HT1080 (cell line): ENCODE measurements at places on chromosomes 11 and 22. TPM values are rescaled to one million over a fixed set of nuclear protein-coding genes. Genes with fewer than 3 reads are reported as not detected.
A peak's percentile ranks its signal among the peaks of the same experiment; 100 is the strongest.

DNA sequence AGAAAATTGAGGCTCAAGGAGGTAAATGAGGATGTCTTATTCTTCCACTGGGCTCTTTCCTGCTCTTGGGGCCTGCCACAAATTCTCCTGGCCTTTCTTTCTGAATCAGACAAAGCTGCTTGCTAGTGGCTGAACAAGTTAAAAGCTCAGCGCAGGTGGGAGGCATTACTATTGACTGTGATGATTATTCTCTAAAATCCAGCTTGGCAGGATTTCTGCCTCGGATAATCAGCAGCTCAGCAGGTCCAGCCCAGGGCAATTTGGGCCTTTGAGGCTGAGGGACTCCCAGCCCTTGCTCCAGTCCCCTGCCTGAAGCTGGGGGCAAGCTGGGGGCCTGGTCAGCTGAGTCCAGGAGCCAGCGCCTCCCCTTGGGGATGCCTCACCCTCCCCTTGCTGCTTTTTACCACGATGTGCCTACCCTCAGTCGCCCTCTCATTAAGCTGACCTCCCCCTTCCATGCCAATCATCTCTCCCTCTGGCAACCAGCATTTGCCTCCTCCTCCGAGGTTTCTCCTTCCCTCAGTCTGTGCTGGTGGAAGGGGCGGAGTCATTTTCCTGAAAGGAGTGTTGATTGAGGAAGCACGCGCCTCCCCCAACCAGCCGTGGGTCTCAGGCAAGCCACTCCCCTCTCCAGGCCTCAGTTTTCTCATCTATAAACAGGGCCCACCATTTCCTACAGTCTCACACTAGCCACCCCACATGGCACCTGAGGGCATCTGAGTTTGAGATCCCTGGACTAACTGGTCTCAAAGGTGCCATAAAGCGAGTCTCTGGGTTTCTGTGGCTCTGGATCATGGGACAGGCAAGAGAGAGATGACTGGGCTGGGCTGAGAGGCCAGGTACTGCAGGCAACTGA, 60.6 kb upstream of the PRDM11 start:
- DNase-seq, result no peak

SLC6A5 gene
- not detected in 2 replicates for total RNA-seq

CRYAB gene
- total RNA-seq, result not detected in 2 replicates

GP1BB gene
- total RNA-seq, result not detected in 2 replicates

TPBGL gene
- 0.10 and 0.33 TPM in 2 replicates for total RNA-seq

DNA sequence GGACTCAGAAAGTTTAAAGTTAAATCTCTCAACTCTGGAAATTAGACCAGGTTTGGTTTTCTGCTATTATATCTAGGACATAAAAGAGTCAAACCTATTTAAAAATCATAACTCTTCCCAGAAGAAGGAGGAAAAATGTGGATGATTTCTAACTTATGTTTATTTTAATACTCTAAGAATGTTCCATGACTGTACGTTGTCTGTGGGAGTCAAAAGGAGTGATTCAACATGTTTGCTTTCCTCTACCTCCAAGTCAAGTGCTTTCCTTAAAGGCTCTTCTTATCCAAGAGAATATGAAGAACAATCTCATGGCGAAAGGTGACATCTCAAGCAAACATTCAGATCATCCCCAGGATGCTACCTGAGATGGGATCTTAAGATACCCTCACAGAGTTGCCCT, 21.6 kb downstream of the OR51E1 start:
- no peak for DNase-seq

- peak; percentile 40 for DNase-seq
Measured at GRCh38 chr11:65488273-65489034, 10.4 kb upstream of the MALAT1 start.

LRFN4 gene
- total RNA-seq, result 67.7 and 77.1 TPM in 2 replicates

H19 gene
- 0.21 and 0.27 TPM in 2 replicates for total RNA-seq

GRCh38 chr11:5591613-5592012, 4.8 kb upstream of the TRIM6 start:
- no peak for DNase-seq

CASTOR1 gene
- 1.5 and 6.1 TPM in 2 replicates for total RNA-seq

DNA sequence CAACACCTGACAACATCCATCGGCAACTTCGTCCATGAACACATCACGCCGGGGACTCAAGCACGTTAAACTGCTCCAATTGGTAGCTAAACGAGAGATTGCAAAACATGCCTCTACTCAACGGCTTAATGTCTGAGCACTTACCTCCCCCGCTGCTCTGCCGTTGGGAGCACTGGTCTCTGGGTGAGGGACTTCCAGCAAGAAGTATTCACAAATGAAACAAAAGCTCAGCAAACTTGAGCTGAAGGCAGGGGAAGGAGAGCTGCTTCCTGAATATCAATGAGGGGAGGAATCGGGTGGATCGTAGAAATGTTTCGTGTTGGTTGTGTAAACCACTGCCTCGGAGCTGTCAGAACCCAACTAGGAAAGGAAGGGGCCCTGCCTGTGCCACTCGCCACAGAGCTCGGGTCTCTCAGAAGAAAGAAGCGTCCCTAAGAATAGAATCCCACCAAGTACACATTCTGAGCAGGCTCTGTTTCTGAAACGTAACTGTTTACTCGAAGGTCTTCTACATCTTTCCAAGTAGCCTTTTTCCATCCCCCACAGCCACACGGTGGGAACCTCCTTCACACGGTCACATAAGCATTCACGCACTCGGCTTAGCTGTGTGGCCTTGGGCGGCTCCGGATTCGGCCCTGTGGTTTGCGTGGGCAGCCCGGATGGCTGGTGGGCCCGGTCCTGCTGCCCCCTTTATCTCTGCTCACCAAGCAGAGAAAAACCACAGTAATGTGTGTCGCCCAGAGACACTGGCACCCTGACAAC, at the start of gene MLC1:
MLC1 (minus strand) TSS at position 216 of the 762 bp plus-strand sequence. CDS start 524 bp downstream, outside the sequence.
- no peak for DNase-seq

DNA sequence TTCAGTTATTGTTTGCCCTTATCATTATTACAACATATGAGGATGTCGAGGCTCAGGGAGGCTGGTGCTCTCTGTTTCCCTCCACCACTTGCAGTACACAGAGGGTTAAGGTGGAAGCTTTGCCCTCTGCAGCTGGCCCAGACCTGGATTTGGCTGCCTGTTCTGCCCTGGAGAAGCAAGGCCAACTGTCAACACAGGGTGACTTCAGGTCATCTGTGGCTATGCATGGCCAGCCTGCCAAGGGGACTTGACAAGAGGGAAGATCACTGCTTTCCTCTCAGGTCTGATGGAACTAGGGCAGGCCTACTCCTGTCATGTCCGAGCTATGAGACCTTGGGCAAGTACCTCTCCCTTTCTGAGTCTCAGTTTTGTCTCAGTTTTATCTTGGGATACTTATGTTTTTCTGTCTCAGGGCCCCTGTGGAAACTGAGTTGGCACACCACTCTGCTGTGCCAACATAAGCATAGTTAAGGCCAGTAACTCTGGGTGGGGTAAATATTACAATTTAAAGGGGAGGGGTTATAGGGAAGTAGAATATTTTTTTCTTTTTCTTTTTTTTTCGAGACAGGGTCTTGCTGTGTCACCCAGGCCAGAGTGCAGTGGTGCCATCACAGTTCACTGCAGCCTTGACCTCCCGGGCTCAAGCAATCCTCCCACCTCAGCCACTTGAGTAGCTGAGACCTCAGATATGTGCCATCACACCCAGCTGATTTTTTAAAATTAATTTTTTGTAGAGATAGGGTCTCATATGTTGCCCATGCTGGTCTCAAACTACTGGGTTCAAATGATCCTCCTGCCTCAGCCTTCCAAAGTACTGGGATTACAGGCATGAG, 2.4 kb upstream of the THRSP start:
- DNase-seq, result no peak
